ENCODE measurements at places on chromosomes 1 and 21.
A peak's percentile ranks its signal among the peaks of the same experiment; 100 is the strongest.

GRCh38 chr1:57142169-57142568 lies 176.4 kb upstream of the C8B start:
- DNase-seq = no peak

DNA sequence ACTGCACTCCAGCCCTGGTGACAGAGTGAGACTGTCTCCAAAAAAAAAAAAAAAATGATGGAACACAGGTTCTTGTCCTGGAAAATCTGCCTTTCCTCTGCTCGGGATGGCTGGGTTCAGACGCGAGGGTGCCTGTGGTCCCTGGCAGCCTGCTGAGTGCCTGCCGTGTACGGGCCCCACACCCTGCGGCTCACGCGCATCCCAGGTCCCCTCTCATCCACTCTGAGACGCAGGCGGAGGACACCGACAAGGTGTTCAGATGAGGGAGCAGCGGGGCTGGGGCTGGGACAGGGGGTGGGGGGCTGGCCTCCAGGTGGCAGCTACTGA lies 4.3 kb upstream of the ANKRD65 start:
- no peak for DNase-seq

GRCh38 chr1:230542054-230542453 lies 100.2 kb upstream of the COG2 start:
- DNase-seq = no peak

DNA sequence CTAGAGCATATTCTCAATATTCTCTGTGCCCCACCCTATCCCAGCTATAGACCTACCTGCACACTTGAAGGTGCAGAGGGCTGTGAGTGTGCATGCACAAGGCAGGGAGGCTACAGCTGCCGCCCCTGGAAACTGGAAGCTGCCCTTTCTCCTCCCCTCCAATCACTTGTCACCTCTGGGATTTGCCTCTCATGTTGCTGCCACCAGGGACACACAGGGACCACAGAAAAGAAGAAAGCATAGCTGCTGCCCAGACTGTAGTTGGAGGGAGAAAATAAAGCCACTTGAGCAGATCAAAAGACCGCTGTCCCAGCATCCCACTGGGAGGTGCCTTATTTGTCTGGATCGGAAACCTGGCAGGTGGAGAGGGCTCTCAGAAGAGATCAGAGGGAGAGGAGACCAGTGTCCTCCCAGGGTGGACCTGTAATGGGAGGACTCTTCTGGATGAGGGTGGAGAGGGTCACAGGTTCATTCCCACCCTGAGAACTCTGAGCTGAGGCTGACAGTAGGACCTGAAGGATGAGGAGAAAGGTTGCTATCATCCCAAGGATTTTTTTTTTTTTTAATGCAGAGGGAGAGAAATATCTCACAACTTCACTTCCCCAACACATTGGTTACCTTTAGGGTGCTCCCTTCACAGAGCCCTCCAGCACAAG lies 7.6 kb upstream of the INPP5B start:
- DNase-seq = peak; percentile 22

GRCh38 chr1:228291906-228292608 lies 84.2 kb downstream of the OBSCN start:
- DNase-seq = no peak

GRCh38 chr1:84748364-84748763 lies 58.1 kb upstream of the SSX2IP start:
- DNase-seq = no peak

DNA sequence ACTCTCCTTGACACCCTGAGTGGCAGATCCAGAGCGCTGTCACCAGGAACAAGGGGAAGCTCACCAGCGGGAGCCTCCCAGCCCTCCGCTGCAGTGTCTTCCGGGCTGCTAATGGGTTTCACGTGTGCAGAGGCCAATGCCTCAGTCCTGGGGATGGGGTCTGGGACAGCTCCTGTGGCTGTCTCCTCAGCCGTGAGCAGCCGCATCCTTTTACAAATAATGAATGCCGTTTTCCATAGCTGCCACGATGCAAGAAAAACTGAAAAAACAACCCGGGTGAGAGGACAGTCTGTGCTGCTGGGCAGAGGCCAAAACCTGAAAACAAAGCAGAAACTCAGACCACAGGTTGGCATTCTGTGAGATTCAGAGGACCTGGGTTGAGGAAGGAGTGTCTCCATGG lies 212.2 kb upstream of the RAB4A start:
- DNase-seq = peak; percentile 30

DNA sequence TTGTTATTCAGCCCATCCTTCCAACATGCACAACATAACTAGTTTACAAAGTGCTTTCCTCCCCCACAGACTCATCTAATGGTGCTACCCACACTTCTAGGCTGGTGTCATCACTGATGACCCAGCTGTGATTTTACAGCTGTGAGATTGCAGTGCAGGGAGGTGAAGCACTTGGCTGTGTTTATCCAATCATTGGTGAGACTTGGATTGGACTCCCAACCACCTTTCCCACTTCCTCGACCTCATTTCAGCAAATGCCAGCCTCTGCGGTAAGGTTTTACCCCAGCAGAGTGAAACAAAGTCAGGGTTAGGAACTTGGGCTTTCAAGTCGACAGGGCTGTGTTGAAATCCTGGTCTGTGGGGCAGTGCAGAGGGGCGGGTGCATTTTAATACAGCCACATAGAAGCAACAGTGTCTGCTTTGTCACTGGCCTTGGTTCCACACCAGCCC lies 22.1 kb downstream of the ECHDC2 start:
- DNase-seq = no peak

- DNase-seq = no peak
Observed at GRCh38 chr1:47547753-47548573, 110.1 kb downstream of the FOXD2 start.

DNA sequence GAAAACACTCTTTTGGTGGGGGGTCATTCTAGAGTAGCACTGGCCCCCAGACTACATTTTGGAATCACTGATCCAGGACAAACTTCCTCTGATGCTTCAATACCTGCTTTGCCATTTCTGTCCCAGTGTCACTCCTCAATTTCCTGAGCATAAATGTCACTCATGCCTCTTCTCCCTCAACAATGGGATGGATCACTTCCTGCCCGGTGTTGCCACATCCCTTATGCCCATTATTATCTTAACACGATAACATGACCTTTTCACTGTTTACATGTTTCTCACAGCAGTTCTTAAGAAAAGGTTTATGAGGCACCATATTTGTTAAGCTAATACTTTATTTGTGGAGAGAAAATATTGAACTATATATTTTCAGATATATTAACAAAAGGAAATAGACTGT lies 3.9 kb upstream of the ITLN1 start:
- no peak for DNase-seq

GRCh38 chr21:28923439-28923975 lies 69.2 kb downstream of the LTN1 start:
- DNase-seq = no peak

Data from nephron progenitor cell (in vitro differentiated cells).